ENCODE measurements at places on chromosomes 6 and 20.
A peak's percentile ranks its signal among the peaks of the same experiment; 100 is the strongest.

- DNase-seq: peak; percentile 73
These were observed 146.2 kb upstream of the ECI2 start for GRCh38 chr6:4281341-4282293.

DNA sequence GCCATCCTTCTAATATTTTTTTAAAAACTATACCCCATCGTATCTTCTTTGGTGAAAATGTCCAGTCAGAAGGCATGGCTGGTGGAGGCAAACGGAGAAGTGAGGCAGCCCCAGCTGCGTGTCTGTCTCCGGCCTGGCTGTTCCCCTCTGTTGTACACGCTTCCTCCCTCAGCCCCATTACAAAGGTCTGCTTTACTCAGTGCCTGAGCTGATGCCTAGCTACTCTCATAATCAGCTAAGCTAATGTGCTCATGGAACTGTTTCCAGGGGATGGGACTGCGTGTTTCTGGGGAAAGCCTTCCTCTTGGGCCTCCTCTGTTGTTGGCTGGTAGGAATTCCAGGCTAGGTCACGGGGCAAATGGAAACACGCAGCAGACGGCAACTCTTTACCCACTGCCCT is 67.3 kb downstream of the PPP1R3G start:
- DNase-seq: no peak

DNA sequence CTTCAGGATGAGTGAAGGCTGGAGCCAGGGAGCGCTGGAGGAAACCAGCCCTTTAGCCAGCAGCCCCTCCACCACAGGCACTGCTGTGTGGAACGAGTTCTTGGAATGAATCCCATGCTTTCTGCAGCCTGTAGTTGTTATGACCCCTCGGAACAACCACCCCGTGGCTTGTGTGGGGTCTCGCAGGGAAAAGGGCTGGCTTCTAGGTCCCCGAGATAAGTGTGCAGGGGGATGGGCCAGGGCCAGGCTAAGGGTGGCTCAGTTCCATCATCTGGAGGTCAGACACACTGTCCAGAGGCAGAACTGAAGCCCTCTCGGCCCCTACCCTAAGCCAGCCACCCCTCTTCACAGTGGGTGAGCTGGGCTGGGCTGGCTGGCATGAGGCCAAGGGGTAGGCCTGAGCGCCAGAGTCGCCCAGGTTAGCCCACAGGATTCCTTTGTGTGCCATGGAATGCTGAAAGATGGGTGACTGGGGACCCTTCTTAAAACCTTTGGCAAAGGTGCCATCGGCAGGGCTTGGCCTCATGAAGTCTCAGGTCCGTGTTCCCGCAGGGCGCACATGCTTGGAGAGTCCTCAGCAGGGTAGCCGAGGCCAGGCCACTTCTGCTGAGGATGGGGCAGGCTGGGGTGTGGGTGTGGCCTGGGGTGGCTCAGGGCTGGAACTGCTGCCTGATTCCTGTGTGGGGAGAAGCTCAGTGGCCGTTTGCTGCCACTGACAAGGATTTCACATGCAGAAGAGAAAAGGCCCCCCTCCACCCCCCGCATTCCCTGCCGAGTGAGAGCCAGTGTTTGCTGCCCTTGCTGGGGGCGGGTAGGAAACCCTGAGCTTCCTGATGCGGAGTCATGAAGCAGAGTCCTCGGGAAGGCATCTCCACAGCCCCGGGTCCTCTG is 24.6 kb downstream of the SPATA2 start:
- DNase-seq: no peak

DNA sequence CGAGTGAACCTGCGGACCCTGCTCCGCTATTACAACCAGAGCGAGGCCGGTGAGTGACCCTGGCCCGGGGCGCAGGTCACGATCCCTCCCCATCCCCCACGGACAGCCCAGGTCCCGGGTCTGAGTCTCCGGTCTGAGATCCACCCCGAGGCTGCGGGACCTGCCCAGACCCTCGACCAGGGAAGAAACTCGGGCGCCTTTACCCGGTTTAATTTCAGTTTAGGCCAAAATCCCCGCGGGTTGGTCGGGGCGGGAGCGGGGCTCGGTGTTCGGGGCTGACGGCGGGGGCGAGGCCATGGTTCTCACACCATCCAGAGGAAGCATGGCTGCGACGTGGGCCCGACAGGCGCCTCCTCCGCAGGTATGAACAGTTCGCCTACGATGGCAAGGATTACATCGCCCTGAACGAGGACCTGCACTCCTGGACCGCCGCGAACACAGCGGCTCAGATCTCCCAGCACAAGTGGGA is 46.9 kb upstream of the TRIM26 start:
- no peak for DNase-seq

- DNase-seq: no peak
These were observed 18.9 kb upstream of the TRAM2 start for GRCh38 chr6:52595796-52596130.

GRCh38 chr6:12826584-12826983 is 110.0 kb downstream of the PHACTR1 start:
- DNase-seq: no peak

DNA sequence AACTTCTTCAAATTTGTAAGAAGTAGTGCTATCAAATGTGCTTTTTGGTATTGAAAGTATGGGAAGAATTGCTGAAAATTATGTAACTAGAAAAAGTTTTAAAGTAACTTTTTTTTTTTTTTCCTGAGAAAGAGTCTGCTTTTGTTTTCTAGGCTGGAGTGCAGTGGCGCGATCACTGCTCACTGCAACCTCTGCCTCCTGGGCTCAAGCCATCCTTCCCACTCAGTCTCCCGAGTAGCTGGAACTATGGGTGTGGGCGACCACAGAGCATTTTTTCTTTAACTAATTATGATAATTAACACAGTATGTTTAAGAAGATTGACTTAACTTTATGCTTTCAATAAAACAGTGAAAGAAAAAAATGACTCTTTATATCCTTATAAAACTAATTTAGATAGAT is 38.4 kb downstream of the BMP5 start:
- no peak for DNase-seq

DNA sequence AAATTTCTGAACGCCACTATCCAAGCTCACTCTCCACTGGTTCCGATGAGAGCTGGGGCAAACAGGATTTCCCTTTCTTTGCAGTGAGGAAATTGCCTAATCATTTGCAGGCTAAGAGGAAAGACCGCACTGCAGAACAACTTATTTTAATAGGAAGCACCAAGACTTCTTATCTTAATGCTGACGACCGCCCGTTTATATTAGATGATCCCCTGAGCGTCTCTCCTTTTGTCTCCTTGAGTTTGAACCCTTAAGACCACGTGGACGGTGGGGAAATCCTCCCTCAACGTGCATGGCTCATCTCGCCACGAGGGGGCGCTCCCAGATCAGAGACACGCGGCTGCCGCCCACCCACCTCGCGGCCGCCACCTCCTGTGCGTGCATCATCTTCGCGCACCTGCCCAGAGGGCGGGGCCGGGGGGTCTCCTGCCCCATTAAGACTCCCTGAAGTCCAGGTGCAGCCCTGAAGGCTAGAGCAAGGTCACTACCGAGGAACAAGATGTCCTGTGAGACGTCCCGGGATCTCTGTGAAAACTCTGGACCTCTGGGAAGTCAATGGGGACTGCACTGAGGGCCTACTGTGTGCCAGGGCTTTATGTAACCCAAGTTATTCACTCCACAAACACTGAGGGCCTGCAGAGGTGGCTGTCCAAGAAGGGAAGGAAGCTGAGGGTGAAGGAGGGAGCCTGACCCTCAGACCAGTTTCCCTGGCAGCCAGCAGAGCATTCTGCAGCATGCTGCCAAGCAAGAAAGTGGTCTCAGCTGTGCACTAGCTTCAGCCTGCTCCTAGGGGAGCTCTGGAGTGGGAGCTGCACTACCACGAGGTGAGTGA is 28.1 kb downstream of the PDYN start:
- peak; percentile 84 for DNase-seq

DNA sequence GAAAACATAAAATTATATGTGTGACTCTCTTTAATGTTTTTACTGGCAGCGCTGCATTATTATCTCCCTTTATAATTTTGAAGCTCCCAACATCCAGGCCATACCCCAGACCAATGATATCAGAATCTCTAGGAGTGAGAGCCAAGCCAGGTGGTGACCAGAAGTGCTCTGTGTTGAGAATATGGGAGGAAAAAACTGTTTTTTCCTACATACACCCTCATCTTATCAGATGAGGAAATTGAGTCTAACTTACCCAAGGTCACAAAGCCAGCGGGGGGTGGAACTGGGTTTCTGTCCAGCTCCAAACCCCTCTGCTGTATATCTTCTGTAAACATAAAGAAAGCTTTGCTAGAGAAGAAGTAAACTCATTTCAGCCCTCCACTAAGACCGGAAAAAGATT is 42.5 kb downstream of the LY86 start:
- DNase-seq: no peak

- DNase-seq: no peak
These were observed 70.0 kb upstream of the SMIM29 start for GRCh38 chr6:34318499-34319470.

DNA sequence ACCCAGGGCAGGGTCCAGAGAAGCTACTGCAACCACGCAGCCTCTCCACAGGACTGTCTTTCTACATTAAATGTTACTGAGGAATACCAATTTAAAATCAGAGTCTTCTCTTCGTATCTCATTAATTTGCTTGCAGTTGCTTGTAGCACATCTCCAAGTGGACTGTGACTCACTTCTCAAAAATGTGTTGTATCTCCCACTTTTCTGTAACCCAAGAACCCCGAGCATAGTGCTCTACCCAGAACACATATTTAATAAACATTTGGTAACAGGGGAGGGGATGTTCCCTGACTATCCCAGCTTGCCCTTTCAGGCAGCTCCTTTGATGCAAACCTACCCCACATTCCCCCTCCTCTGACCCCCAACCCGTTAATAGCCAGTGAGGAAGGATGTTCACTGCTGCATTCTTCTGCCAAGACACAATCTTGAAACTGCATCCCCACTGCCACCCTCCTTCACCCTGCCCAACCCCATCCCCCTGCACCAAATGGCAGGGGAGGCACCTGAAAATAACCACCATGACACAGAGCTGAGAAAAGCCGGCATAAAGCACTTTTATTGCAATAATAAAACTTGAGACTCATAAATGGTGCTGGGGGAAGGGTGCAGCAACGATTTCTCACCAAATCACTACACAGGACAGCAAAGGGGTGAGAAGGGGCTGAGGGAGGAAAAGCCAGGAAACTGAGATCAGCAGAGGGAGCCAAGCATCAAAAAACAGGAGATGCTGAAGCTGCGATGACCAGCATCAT is 24.2 kb downstream of the FKBP1A start:
- no peak for DNase-seq

Data from GM10248 (cell line).